ENCODE measurements at places on chromosomes 7 and 10.

GRCh38 chr7:15753887-15754579, 67.5 kb upstream of the MEOX2 start:
- DNase-seq: no peak

DNA sequence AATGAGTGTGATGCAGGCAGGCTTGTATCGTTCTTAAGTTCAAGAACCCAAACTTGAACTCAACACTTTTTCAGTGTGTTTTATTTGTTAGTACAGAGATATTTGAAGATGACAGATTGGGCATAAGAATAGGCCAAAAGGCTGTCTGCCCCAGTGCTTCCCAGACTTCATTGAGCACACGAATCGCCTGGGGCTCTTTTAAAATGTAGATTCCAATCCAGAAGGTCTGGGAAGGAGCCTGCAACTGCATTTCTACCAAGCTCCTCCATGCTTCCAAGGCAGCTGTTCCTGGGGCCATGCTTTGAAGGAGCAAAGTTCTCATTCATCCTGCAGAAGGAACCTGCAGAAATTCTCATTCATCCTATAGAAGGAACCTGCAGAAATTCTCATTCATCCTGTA, 114.5 kb upstream of the INSYN2A start:
- DNase-seq: no peak

DNA sequence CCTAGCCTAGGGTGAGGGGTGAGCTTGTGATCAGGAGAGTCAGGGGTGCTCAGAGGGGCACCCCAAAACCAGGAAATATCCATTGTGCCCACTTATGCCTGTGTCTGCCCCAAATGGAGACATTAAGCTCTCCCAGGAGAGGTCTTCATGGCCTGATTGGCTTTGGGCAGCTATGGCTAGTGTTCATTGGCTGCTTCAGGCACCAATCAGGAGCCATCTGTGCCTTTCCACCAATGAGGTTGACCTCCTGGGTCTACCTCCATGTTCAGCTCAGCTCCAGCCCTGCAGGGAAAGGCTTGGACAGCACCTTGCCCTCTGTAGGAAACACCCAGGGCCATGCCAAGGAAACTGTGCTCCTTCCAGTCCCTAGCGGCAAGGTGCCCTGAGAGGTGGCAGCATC, 23.9 kb upstream of the HSPB1 start:
- DNase-seq: no peak

GRCh38 chr7:126700807-126701604, 551.7 kb downstream of the GRM8 start:
- no peak for DNase-seq

- no peak for DNase-seq
Measured at GRCh38 chr10:129927351-129928120, 36.5 kb downstream of the EBF3 start.

DNA sequence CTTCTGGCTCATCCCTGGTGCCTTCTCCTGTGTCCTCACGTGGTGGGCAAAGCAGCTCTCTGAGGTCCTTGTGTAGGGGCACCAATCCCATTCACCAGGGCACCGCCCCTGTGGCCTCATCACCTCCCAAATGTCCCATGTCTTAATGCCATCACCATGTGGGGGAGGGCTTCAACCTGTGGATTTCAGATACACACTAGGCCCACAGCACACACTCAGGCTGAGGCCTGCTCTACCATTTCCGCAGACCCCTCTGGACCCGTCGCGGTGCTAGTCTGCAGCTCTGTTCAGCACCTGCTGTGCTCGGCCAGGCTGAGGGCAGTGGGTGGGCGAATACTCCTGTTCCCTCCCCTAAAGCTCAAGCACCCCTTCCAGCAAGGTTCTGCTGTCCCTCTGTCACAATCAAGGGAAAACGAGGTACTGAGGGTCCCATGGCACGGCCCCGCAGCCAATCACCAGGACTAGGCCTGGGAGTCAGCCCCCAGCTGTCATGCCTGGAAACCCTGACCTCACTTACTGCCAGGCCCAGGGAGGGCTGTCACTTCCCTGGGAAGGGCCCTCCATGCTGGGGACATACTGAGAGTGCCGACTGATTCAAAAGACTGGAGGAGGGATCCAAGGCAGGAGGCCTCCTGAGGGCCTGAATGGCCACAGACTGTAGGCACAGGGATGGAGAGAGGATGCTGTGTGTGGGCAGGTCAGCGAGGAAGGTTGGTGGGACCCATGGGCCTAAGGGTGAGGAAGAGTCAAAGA, 123.8 kb upstream of the RET start:
- no peak for DNase-seq

DNA sequence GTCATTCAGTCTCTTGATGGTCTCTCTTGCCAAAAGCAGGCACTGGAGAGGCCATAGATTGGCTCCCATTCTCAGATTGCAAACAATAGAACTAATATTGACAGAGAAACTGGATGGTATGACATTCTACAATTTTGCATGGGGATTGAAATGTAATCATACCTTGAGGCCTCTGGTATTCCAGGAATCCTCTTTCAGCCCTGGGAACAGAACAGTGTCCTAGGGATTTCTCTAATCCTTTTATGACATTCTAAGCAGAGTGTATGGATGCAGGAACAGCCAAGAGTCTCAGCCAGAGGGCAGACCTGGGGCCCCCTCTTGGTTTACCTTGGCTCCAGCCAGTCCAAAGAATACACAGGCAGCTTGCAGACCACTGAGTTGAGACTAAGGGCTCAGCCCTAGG, 206.4 kb downstream of the KCNMA1 start:
- no peak for DNase-seq

DNA sequence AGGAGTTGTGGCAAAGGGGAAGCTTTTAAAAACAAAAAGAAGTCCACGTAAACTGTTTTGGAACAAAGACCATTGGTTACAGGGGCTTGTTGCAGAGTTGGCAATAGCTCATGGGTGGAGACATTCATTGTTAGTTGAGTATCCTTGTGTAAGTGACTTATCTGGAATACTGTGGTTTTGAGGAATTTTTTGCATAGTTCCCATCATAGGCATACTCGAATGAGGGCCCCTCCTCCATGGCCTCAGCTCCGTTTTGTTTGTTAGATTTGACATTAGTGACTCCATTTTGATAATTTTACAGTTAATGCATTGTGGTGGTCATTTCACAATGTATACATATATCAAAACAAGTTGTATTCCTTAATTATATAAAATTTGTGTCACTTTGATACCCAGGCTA, 12.8 kb upstream of the SMKR1 start:
- no peak for DNase-seq

DNA sequence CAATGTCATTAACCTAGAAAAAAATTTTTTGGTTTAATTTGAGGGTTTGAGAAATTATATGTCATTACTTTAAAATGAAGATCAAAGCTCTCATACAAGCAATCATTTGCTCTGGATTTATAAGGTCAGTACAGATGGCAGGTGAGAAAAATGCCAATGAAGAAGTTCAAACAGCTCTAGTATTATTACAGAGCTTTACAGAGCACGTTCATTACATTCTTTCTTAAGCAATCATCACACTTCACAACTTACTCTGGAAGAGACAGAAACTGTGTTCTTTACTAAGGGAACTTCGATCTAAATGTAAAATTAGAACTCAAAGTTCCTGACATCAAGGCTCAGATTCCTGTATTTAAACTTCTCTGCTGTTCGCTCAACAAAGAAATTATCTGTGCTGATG, 153.4 kb downstream of the ATE1 start:
- no peak for DNase-seq

DNA sequence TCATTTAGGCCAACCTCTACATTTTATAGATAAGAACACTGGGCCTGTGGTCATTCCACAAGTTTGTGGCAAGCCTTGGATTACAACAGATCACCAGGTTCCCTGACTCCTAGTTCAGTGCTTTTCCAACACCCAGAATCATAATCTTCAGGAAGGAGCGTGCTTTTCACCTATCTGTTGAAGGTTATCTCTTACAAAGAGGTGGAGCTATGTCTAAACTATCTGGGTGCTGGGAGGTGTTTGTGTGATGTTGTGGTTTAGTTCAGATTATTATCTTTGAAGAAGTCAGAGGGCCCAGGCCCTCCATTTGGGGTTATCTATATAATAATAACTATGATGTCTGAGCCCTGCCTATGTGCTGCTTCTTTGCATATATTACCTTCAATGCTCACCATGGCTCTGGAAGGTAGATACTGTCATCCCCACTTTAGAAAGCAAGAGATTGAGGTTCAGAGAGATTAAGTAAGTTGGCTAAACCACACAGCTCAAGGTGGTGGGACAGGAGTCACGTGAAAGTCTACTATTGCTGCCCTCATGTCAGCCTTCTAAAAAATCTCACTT, 24.0 kb downstream of the IL2RA start:
- DNase-seq: no peak

DNA sequence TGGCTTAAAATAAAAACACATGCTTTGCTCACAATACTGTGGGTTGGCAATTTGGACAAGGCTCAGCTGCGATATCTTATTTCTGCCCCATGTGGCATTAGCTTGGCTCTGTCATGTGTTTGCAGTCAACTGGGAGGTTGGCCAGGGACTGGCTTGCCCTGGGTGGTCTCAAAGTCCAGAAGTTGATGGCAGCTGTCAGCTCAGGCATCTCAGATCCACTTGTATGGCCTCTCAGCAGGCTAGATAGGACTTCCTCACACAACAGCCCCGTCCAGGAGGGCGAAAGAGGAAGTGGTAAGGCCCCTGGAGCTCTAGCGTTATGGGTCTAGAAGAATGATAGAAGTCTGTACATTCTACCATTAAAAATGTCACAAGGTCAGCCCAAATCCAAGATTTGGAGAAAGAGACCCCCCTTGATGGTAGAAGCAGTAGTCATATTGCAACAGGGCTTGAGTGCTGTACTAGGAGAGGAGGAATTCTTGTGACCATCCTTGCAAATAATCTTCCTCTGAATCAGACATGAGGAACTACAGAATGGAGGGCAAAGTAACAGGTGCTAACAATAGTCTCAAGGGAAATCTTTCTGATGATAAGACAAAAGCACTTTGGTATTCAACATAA, 166.2 kb downstream of the FAM107B start:
- DNase-seq: no peak

DNA sequence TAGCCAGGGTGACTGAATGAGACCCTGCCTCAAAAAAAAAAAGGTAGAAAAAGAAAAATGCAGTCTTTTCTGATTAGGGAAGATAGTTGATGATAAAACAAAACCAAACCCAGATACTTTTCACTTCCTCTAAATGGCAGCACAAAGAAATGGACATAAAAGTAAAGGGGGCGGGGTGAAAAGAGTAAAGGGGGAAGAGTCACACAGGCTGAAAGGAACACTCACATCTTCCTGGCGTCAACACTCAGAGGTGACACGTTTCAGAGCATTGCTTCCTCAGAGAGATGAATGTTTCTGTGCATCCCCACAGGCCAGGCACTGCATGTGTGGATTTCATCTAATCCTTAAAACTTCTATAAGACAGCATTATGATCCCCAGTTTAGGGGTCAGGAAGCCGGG, 81.2 kb downstream of the HIPK2 start:
- DNase-seq: no peak

GRCh38 chr7:12685550-12685949, 1.9 kb upstream of the ARL4A start:
- DNase-seq: no peak

DNA sequence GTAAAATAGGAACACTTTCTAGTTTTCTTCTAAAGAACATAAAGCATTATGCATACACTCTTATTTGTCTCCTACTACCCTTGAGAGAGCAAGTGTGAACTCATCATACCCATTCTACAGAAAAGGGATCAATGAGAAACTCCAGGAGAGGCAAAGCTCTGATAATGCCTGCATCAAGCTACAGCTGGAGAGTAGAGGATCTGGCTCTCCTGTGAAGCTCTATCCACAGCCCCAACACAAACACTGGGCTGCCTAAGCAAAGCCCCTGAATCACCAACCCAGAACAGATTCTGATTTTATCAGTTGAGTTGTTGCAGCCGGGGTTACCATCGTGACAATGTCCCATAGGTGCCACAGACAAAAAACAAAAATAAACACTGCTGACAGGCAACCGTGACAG, 74.9 kb downstream of the NUDCD3 start:
- DNase-seq: no peak

GRCh38 chr10:132715776-132716680, 69.9 kb downstream of the NKX6-2 start:
- no peak for DNase-seq

DNA sequence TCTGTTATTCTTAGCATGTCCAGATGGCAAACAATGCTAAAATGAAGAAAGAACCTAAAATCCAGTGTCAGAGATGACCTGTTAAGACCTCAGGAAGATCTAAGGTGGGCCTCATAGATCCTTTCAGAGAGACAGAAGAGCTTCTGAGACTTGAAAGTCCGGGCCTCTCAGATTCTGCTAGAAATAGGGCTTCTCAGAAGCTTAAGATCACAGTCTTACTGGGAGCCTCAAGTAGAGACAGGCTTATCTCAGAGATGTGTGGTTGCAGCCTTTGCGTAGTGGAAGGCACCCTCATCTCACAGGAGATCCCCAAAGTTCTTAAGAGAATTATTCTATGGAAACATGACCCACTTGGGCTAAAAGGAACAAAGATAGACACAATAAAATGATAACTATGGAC, 642.8 kb downstream of the TNS3 start:
- DNase-seq: no peak

GRCh38 chr7:88185650-88186049, 34.2 kb downstream of the SRI start:
- DNase-seq: no peak

DNA sequence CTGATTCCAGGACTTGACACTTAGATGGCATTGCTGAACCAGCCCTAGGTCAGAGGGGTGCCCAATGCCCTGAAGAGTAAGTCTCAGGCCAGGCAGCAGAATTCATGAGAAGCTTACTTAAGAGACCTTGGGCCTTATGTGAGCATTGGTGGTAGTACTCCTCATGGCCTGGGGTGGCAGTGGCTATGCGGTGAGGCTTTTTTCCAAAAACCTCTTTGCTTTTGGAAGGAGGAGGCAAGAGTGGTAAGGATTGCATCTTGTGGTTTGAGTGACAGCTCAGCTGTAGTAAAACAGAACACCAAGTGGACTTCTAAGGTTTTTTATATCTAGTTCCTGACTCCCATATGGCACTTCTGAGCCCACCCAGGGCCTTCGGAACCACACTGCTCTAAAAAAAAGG, 459.0 kb upstream of the STEAP1 start:
- no peak for DNase-seq

DNA sequence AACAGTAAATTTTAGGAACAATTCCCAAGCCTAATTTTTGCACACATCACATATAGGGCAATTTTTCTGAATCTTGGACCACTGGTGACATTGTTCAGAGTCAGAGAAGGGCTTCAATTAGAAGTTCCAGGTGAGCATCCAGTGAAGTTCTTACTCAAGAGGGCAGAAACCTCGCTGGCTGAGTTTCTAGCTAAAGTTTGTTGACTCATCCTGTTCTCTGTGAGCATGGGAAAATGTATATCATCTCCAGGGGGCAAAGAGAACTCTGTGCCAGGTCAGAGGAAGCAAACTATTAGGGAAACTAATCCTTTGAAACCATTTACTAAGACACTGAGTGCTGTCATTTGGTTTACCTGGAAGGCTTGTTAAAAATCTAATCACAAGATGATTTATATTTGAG, 695.6 kb upstream of the IGFBP3 start:
- DNase-seq: no peak

Data from NCI-H1048 (cell line).